ENCODE measurements at places on chromosomes 2 and 18.
A peak's percentile ranks its signal among the peaks of the same experiment; 100 is the strongest.

DNA sequence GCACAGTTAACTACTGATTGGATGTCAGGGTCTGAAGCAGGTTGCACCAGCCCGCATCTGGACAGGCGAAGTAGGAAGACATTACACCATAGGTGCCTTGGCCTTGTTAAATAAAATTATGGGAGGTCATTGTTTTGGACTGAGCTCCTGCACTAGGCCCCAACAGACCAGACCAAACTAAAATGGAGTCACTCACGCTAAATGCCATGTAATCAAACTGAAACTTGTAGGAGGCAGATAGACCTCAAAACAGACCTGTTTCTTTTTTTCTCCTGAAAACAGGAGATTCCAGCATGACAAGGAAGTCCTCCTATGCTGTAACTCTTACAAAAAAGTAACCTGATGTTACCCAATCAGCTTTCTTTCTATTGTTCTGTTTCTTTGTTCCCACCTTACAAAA is 15.5 kb upstream of the NFU1 start:
- DNase-seq: no peak

GRCh38 chr2:107730898-107731297 is 95.8 kb upstream of the RGPD4 start:
- peak; percentile 26 for DNase-seq

- DNase-seq: no peak
Measured at GRCh38 chr2:20436716-20437470, 10.0 kb upstream of the RHOB start.

DNA sequence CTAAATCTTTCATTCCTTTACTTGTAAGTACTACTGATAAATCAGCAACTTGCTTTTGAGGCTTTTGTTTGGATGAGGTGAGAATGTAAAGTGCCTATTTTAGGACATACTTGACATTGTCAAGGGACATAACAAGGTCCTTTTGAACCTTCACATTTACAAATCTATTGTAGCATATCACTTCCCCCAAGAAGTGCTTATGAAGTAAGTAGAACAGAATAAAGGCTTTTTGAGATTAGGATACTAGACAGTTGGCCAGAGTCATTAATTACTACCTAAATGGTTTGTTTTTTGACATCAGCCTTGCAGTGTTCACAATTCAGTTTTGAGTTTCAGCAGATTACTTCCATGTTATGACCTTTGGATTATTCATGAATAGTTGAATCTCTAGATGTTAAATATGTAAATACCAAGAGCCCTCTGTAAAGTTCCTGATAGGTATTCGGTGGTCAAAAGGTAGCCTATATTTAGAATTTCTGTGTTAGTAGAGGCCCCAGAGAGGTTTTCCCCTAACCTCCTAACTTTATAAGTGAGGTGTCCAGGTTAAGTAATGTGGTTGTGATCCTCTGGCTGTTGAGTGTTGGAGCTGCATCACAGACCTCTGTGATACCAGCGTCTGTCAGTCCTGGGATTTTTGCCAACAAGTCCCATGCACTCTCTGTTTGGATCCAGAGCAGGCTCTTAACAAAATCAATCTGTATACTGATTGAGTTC is 67.2 kb downstream of the LCLAT1 start:
- peak; percentile 80 for DNase-seq

Data from fibroblast of mammary gland (primary cell).